ENCODE measurements at places on chromosomes 2 and 18.

DNA sequence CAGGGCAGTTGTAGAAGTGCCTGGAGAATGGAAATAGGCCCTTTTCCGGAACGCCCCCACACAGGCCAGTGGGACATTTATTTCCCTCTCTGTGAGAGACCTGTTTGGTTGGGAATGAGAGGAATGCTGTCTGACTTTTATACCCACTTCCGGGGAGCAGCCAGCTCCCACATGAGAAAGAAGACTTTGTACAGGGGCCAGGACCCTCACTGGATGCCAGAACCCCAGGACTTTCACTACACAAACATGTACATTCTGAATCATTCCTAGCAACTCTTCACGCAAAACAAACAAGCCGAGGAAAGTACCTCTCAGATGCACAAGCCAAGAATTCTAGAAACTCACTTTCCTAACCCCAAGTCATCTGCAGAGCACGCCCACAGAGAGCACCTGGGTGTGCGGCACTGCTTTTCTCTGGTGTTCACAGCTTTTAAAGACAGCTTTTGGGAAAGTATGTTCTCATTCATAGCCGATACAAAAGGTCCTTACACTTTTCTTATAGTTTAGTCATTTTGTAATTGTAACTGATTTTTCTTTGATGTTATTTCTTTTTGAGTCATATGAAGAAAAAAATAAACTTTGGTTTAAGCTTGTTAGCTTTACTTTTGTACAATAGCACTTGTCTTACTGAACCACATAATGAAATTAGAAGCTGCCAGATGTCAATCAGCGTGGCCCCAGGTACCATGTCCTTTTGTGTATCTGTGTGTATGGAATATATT is 856.1 kb upstream of the ID2 start:
- no peak for DNase-seq

DNA sequence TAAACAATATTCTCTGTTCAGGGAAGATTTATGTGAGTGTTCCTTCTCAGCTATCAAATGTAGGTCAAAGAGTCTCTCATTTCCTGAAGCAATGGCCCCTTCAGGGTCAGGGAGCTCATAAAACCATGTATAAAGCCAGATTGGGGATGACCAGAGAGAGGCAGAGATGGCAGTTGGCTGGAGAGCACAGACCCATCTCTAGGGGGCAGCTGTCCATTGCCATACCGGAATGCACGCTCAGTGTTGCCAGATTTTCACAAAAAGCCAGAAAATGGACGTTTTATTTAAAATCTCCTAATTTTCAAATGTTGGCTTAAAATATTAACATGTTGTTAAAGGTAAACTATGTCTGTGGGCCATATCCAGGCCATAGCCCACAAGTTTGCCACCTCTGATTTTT is 1920.7 kb upstream of the CELF4 start:
- DNase-seq: no peak

- DNase-seq: no peak
Measured at GRCh38 chr2:198374375-198375082, 570.1 kb downstream of the PLCL1 start.

DNA sequence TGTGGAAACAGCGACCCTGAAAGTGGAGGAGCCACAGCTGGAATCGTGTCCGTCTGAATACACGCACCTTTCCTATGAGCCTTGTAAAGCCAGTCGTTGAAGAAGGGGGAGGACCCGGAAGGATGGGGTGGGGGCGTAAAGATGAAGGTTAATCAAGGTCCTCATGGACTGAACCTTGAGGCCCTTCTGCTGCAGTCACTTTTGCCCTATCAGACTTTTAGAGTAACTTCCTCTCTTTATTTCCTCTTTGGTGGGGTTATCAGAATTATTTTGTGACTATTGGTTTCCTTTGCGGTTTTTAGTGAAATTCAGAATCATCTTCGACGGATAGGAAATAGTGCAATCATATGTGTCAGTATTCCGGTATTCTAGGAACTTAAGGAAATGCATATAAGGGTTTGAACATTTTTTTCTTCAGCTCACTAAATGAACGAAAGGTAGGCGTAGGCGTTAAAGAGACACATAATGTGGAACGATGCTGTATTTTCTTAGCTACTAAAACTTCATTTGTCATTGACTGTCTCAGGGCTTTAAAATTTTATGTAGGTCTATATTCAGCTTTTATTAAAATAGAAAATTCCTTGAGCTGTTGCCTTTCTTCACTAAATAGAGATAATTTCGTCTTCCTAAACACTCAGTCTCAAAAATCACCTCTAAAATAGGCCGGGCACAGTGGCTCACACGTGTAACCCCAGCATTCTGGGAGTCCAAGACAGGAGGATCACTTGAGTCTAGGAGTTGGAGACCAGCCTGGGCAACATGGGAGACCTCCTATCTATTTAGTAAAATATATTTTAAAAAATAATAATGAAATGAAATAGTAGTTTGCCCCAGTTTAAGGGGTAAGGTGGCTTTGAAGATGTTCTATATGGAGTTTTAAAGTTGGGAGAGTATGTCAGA is 1.4 kb upstream of the YES1 start:
- peak; percentile 67 for DNase-seq

DNA sequence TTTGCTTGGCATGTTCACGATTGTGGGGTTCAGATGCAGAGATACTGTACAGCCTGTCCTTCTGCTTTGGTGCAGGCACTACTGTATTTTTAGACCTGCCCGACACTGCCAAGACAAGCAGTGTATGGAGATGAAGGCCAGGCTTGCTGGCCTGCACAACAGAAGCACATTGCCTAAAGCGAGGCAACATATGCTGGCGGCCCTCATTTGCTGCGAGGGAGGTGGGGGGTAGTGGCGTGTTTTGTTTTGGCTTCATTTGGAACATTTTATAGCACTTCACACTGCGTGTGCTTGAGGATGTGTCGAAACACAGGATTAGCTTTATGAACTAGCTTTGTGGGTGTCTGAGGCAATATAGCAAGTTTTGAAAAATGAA is 27.0 kb downstream of the TMEM182 start:
- DNase-seq: no peak

DNA sequence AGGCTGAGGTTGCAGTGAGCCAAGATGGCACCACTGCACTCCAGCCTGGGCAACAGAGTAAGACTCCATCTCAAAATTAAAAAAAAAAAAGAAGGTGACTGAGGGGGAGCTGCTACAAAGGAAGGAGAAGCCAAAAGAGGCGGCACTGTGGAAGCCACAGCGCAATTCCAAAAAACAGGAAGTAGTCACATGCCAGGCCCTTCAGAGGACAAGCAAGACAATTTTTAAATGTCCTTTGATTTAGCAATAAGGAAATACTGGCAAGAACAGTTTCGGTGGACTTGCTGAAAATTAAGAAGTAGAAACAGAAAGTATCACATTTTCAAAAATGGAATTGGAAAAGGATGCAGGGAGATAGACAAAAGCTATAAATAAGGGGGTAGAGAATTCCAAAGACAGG is 122.8 kb downstream of the OSBPL1A start:
- DNase-seq: no peak

- no peak for DNase-seq
Measured at GRCh38 chr18:46915800-46916550, 1.3 kb downstream of the PIAS2 start.

DNA sequence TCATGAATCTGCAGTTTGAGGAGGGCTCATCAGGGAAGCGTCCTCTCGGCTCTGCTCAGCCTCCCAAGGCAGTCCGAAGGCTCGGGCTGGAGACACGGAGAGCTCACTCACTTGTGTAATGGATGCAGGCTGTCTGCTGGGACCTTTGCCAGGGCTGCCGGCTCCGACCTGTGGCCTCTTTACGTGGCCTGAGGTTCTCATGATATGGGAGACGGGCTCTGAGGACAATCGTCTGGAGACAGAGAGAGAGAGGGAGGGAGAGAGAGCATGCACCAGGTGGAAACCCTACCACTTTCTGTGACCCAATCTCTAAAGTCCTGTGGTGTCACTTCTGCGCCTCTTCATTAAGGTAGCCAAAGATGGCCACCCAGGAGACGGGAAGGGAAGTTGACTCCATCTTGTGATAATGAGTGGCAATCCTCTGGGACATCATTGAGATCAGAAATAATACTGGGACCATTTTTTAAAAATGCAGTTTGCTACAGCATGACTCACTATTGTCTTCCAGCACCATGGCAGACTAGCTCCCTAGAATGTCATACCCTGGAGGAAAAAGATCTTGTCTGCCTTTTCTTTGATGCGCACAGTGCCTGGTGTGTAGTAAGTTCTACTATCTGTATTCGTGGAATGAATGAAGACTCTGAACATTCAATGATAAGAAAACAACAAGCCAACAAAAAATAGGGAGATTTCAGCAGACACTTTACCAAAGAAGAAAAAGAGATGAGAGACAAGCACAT is 60.2 kb downstream of the CD8B2 start:
- no peak for DNase-seq

DNA sequence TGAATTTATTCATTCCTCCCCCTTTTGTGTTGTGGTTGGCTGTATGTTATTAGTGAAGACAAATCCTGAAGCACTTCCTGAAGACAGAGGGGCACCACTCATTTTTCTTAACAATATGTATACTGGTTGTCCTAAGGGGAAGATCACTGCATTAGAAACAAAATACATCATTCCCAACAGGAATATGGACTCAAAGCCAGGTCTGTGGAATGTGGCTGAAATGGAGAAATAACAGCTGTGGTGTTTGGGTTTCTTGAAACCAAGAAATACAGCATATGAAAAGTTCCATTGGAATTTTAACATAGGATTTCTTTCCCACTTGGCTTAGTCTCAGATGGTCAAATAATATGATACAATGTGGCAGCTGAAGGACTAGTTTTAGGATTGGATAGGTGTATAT is 267.6 kb downstream of the KCNE4 start:
- DNase-seq: no peak

GRCh38 chr18:46215902-46216723 is 111.9 kb downstream of the HAUS1 start:
- DNase-seq: no peak
